ENCODE measurements at places on chromosomes 2 and 18. TPM values are rescaled to one million over a fixed set of nuclear protein-coding genes. Genes with fewer than 3 reads are reported as not detected.

DNA sequence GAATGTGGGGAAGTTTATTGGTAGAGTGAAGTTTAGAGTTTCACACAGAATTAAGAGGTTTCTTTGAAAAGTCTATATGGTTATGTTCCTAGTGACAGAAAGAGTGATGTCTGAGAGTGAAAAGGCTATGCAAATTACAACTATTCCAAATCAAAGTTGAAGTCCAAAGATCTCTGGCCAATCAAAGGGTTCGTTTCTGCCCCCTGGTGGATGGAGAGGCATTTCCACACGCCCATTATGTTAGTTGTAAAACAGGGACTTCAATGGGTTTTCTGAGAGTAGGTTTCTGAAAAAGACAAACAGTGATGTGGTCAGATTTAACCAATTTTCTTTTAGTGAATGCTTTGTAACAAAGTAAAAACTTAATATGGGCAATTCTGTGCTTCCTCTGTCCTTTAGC, 441.5 kb upstream of the POU3F3 start:
- H3K27me3 ChIP-seq, result no peaks in the 10 kb centered on the region
- no peak for DNase-seq
- H3K4me1 ChIP-seq, result no peaks in the 10 kb centered on the region
- H3K4me3 ChIP-seq, result no peak overlapping the region
- H3K36me3 ChIP-seq, result no peaks in the 10 kb centered on the region
- H3K27ac ChIP-seq, result no peak overlapping the region

- H3K4me1 ChIP-seq, result peaks cover 11% of the 10 kb centered on the region
- no peak overlapping the region for H3K27ac ChIP-seq
- no peak overlapping the region for H3K4me3 ChIP-seq
- no peaks in the 10 kb centered on the region for H3K27me3 ChIP-seq
- DNase-seq, result no peak
These were observed 55.2 kb upstream of the RALBP1 start for GRCh38 chr18:9419956-9420631.

- no peak overlapping the region for H3K27ac ChIP-seq
- H3K4me1 ChIP-seq, result peaks cover 15% of the 10 kb centered on the region
- no peak for DNase-seq
- H3K36me3 ChIP-seq, result peaks cover 21% of the 10 kb centered on the region
These were observed 206.9 kb downstream of the TNS1 start for GRCh38 chr2:217795706-217796465.

GRCh38 chr2:160608599-160608998, 115.0 kb upstream of the RBMS1 start:
- no peaks in the 10 kb centered on the region for H3K36me3 ChIP-seq
- no peak for DNase-seq
- peaks cover 17% of the 10 kb centered on the region for H3K4me1 ChIP-seq
- no peak overlapping the region for H3K4me3 ChIP-seq

DNA sequence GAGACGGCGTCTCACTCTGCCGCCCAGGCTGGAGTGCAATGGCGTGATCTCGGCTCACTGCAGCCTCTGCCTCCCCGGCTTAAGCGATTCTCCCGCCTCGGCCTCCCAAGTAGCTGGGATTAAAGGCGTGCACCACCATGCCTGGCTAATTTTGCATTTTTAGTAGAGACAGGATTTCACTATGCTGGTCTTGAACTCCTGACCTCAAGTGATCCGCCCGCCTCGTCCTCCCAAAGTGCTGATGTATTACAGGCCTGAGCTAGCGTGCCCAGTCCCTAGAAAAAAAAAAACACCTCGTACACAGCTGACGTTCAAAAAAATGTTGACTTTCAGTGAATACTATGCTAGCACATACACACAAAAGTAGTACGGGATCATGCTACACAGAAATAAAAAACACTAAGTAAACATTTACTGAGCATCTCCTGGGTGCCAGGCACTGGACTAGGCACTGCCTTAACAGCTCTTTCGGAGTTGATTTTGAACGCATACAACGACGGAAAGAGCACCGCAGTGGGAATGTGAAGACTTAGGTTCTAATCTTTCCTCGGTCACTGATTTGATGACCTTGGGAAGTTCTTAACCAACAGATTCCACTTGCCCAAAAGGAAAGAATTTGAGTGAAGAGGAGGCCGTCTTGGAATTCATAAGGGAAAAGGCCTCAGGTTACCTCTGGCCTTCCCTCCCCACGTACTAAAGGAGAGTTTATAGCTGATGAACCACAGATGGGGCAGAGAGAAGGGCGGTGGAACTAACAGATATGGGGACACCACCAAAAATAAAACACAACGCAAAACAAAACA, 1.1 kb downstream of the DNAJC27 start:
- peaks cover 17% of the 10 kb centered on the region for H3K4me1 ChIP-seq
- peaks cover 18% of the 10 kb centered on the region for H3K36me3 ChIP-seq
- peak overlapping the region; percentile 80 for H3K4me3 ChIP-seq
- no peak for DNase-seq
- peak overlapping the region; percentile 96 for H3K27ac ChIP-seq

- H3K4me3 ChIP-seq, result no peak overlapping the region
- no peak for DNase-seq
- H3K27ac ChIP-seq, result no peak overlapping the region
- no peaks in the 10 kb centered on the region for H3K27me3 ChIP-seq
- H3K36me3 ChIP-seq, result no peaks in the 10 kb centered on the region
- H3K4me1 ChIP-seq, result no peaks in the 10 kb centered on the region
These were observed 118.4 kb downstream of the SH3BP4 start for GRCh38 chr2:235070063-235070706.

- DNase-seq, result no peak
- no peak overlapping the region for H3K27ac ChIP-seq
- H3K27me3 ChIP-seq, result no peaks in the 10 kb centered on the region
These were observed 5.1 kb downstream of the SERPINB8 start for GRCh38 chr18:63974991-63975390.

GRCh38 chr18:44039826-44040225, 640.9 kb upstream of the SETBP1 start:
- H3K27ac ChIP-seq, result no peak overlapping the region
- DNase-seq, result no peak
- no peak overlapping the region for H3K4me3 ChIP-seq

DNA sequence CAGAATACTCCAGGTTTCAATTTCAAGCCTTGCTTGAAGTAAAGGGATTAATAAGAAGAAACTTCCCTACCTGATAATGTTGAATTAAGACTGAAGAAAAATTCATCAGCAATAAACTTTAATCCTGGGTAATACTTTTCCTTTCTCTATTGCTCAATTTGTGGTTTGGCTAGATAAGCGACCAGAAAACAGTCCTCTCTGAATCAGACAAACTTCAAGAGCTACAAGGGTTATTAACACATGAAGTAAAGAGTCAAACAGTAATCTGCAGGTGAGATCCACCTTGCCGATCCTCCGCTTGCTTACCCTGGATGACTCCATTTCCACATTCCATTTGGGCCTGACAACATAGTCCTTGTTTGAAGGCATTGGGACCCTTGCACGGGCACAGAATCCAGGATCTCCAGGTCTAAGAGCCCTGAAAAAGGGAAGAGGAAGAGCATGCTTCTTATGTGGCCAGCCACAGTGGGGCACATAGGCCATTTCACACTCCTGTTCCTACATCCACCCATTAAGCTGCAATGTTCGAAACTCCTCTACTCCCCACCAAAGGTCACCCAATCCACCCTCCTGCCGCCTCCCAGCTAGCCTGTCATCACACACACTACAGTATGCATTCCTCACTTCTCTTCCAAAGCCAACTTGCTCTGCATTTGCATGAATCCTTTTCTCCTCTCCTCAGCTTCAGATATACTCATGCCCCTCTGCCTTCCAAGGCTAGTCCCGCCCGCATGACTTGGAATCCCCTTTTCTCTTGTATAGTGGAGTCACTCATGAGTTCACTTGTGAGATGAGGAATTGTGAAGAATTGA, 39.8 kb downstream of the IWS1 start:
- no peaks in the 10 kb centered on the region for H3K27me3 ChIP-seq
- no peaks in the 10 kb centered on the region for H3K4me1 ChIP-seq
- H3K4me3 ChIP-seq, result no peak overlapping the region
- peaks cover 2% of the 10 kb centered on the region for H3K36me3 ChIP-seq

GRCh38 chr2:178333851-178334250, 117.1 kb downstream of the PRKRA start:
- no peaks in the 10 kb centered on the region for H3K27me3 ChIP-seq
- H3K4me3 ChIP-seq, result no peak overlapping the region
- H3K4me1 ChIP-seq, result peaks cover 8% of the 10 kb centered on the region
- H3K36me3 ChIP-seq, result peaks cover 10% of the 10 kb centered on the region

KLHL29 gene
- total RNA-seq, result 1.0 TPM

LBX2 gene
- 0.72 TPM for total RNA-seq

DNA sequence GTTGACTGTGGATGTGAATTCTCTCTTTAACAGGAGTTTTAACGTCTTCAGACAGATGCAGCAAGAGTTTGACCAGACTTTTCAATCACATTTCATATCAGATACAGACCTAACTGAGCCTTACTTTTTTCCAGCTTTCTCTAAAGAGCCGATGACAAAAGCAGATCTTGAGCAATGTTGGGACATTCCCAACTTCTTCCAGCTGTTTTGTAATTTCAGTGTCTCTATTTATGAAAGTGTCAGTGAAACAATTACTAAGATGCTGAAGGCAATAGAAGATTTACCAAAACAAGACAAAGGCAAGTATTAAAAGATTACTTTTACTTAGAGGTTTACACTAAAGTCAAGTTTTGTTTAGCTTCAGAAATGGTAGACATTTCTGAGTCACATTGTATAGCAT, 30.2 kb upstream of the TYMS start:
- DNase-seq, result no peak
- H3K27ac ChIP-seq, result no peak overlapping the region
- no peaks in the 10 kb centered on the region for H3K4me1 ChIP-seq
- no peaks in the 10 kb centered on the region for H3K36me3 ChIP-seq
- H3K4me3 ChIP-seq, result no peak overlapping the region

DNA sequence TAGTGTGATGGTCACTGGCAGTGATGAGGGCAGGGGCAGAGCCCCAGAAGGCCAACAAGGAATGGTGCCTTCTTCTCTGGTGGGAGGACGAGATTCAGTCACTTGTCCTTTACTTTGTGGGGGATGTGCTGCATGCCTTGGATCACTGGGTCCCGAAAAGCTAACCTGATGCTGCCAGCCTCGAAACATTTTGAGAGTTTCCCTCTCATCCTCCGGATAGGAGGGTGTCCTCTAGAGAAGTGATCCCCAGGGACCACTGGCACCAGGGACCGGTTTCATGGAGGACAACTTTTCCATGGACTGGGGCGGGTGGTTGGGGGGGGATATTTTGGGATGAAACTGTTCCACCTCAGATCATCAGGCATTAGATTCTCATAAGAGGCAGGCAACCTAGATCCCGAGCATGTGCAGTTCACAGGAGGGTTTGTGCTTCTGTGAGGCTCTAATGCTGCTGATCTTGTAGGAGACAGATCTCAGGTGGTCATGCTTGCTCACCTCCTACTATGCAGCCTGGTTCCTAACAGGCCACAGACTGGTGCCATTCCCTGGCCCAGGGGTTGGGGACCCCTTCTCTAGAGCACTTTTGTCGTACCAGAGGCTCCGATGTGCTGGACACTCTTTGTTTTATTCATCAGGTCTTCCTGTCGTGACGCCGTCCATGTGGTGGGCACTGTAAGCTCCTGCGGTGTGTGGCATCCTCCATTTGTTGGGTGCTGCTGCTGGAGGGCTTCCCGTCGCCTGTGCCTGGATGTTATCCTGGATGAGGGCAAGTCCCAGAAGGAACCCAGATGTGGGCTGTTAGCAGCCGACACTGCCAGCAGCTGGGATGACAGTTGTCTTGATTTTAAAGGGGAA, 68.5 kb upstream of the HDAC4 start:
- no peaks in the 10 kb centered on the region for H3K4me1 ChIP-seq
- no peak overlapping the region for H3K27ac ChIP-seq
- no peak for DNase-seq
- no peaks in the 10 kb centered on the region for H3K27me3 ChIP-seq

MERTK gene
- 3.4 TPM for total RNA-seq

- no peaks in the 10 kb centered on the region for H3K36me3 ChIP-seq
- no peak overlapping the region for H3K4me3 ChIP-seq
- no peaks in the 10 kb centered on the region for H3K27me3 ChIP-seq
- DNase-seq, result no peak
- H3K27ac ChIP-seq, result no peak overlapping the region
- H3K4me1 ChIP-seq, result no peaks in the 10 kb centered on the region
These were observed 174.7 kb downstream of the MTX2 start for GRCh38 chr2:176443946-176444345.

- H3K36me3 ChIP-seq, result peaks cover 41% of the 10 kb centered on the region
- H3K27me3 ChIP-seq, result peaks cover 14% of the 10 kb centered on the region
- H3K27ac ChIP-seq, result no peak overlapping the region
These were observed 42.7 kb upstream of the ITM2C start for GRCh38 chr2:230821991-230822520.

DNA sequence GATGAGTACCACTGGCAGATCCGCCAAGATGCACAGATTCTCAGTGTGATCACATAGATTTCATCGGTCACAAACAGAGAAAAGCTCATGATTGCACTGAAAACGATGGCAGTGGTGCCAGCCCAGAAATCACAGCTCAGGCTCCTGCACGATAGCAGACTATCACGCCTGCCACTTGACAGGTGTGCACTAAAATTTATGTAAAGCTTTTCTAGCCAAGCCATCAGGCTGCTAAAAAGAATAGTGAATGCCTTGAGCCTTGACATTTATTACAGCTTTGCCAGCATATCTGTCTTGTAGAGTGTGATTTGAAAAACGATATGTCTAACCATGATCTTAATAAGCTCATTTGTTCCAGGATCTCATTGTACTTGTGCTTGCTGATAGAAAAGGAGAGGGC, 409.5 kb upstream of the CWC22 start:
- H3K27me3 ChIP-seq, result no peaks in the 10 kb centered on the region
- H3K27ac ChIP-seq, result no peak overlapping the region
- no peaks in the 10 kb centered on the region for H3K36me3 ChIP-seq
- no peak for DNase-seq
- H3K4me3 ChIP-seq, result no peak overlapping the region

DNA sequence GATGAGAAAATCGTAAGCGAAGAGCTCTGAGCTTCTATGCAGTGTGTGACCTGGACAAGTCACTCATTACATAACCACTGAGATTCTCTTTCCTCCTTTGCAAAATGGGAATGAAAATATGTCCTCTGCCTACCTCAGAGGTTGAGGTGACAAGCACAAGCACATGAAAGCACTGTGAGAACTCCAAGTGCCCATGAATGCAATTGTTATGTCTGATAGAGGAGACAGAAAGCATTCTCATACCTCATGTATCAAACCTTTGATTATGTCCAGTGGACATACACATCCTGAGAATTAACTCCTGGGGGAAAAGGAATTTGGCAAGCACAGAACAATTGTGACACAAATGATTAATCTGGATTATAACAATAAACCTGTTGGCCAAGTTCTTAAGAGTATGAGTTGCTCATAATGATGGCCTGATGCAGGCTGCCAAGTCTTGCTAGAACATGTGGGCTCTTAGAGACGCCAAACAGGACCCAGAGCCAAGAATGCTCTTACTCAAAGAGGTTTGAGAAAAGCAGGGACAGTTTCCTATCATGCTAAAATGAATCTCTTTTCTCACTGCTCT, 8.5 kb upstream of the RMDN2 start:
- no peaks in the 10 kb centered on the region for H3K36me3 ChIP-seq
- no peaks in the 10 kb centered on the region for H3K27me3 ChIP-seq
- peaks cover 7% of the 10 kb centered on the region for H3K4me1 ChIP-seq
- peak overlapping the region; percentile 14 for H3K27ac ChIP-seq

GRCh38 chr18:67001052-67001451, 397.2 kb upstream of the CDH19 start:
- no peaks in the 10 kb centered on the region for H3K36me3 ChIP-seq
- no peak for DNase-seq
- no peak overlapping the region for H3K27ac ChIP-seq
- no peak overlapping the region for H3K4me3 ChIP-seq
- no peaks in the 10 kb centered on the region for H3K4me1 ChIP-seq

BIN1 gene
- total RNA-seq, result 10.9 TPM

SLC14A1 gene
- total RNA-seq, result 50.1 TPM
